ENCODE measurements at places on chromosomes 7 and 10.

GRCh38 chr10:49254150-49254549 is 44.8 kb upstream of the C10orf71 start:
- DNase-seq, result no peak

- no peak for DNase-seq
Observed at GRCh38 chr7:109695419-109695818, 1125.7 kb downstream of the DNAJB9 start.

DNA sequence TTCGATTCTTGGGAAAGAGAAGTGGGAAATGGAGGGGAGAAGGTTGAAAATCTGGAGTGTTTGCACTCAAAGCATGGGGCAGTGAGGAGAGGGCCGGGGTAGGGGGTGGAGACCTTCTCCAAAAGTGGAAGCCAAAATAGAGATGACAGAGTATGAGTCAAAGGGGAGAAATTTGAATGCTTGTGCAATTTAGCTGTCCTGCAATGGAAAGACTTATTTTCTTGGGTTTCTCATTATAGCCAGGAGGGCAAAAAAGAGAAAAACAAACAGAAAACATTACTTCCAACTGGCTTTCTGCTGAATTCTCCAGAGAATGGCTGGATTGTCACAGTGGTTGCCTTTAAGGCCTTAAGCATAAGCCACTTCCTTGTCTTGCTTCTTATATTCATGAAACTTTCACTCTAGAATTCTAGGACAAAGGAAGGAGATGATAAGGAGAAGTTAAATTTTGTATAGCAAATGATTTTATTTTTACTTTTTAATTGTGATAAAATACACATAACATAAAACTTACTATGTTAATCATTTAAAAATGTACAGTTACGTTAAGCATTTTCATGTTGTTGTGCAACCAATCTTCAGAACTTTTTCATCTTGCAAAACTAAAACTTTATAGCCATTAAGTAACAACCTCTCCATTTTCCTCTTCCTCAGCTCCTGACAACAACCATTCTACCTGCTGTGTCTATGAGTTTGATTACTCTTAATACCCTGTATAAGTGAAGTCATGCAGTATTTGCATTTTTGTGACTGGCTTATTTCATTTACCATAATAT is 100.2 kb downstream of the GPR85 start:
- no peak for DNase-seq

DNA sequence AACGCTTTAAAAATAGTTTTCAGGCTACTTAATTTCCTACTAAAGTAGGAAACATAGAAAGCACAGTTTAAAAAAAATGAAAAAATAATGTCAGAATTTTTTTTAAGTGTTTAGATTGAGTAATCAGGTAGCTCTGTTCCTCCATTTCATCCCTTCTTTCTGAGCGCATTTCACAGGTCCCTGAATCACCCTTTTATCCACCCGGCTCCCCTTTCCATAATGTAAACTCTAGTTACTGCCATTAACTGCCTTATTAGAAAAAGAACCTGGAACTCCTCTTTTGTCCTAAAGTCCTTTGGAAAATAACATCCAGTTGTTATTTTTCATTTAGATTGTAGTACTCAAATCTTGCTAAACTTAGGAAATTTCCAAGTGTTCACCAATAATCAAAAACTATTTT is 5.8 kb downstream of the KCND2 start:
- no peak for DNase-seq

GRCh38 chr7:39645482-39646407 is 22.4 kb downstream of the RALA start:
- DNase-seq, result no peak

DNA sequence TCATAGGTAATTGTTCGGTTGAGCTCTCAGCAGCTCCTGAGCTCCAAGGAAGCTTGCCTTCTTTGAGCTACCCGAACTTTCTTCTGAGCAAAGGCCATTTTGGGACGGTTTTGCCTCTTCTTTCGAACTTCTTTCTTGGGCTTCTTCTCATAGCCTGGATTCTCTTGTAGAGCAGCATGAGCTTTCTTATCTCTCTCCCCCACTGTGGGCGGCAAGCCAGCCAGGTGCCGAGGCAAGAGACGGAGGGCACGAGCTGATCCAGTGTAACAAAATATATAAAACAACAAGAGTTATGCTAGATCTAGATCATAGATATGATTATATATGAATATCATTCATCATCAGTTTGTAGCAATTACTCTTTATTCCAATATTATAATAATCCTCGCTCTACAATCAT is 16.5 kb upstream of the KNDC1 start:
- no peak for DNase-seq

DNA sequence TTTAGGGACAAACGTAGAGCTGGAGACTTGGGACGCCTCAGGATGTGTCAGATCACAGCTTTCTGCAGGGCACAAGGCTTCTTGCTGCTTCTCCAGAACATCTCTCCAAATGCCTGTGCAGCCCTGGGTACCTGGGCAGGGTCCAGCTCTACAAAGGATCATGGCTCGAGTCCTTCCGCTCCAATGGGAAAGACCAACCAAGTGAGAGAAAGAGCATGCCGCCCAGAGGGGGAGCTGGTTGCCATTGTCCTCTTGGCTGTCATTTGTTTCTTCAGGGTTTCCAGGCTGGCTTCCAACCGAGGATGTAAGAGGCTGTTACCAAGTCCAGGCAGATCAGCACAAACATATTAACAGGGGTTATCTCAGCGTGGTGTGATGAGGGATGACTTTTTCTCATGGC is 5.6 kb upstream of the LEP start:
- no peak for DNase-seq
